Stimulated activated CD8-positive, alpha-beta memory T cell treated with anti-CD3 and anti-CD28 coated beads, Interleukin-4, amount 100 ng/mL, for 4 hours (primary cell): ENCODE measurements at places on chromosomes 11 and 22.

GRCh38 chr11:132174362-132175255, 804.2 kb downstream of the NTM start:
- DNase-seq, result no peak

GRCh38 chr11:116420770-116421528, 351.8 kb downstream of the BUD13 start:
- no peak for DNase-seq

- DNase-seq, result no peak
Measured at GRCh38 chr22:25645964-25646363, 81.5 kb downstream of the GRK3 start.

DNA sequence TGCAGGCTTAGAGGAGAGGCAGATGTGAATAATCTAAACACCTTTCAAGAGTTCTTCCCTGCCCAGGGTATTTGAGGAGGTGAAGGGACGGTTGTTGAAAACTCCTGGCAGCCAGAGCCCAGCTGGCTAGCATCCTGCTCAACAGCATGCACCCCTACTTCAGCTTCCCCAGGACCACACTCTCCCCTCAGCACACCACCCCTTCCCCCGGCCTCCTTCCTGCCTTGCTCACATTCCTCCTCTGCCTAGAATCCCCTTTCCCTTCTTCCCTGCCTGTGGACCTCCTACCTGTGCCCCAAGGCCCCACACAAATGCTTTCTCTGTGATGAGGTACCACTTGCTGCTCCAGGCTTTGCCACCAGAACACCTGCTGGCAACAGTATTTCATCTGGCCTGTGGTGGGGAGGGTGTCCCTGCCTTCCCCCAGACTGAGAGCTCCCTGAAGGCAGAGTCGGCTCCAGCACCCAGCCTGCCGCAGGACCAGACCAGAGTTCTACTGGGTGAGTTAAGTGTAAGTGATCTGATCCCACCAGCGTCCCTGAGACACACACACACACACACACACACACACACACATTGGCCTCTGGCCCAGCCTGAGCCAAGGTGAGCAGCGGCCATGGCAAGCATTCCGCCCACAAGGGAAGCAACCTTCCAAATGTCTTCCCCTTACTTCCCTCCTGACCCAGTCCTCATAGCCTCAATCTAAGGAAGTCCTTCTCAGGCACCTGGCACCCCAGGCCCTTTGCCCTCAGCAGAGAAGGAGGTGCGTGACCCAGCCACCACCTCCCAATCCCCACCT, 79.5 kb downstream of the PDE2A start:
- DNase-seq, result no peak

DNA sequence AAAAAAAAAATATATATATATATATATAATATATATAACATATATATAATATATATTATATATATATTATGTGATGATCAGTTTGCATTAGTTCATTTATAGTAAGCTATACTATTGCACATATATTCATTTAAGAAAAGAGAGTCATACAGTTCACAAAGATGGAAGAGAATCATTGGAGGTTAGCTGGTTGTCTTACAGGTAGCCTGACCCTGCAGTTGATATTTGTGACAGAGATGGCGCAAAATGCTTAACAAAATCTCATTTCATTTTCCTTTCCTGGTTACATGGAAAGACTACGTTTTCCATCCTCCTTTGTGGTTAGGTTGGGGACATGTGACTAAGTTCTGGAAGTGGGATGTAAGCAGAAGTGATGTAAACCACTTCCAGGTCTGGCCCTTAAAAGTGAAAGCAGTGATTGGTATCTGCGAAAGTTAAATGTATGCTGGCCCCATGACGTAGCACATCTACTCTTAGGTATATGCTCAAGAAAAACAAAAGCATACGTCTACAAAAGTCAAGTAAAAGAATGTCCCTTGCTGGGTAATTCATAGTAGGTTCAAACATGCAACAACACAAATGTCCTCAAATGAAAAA, 7.2 kb upstream of the TMEM135 start:
- no peak for DNase-seq

GRCh38 chr11:86068138-86068871, 579 bp downstream of the PICALM start:
- DNase-seq, result no peak

GRCh38 chr22:49961005-49961600, 531 bp downstream of the PIM3 start:
- DNase-seq, result no peak

GRCh38 chr11:108931168-108931567, 266.3 kb downstream of the DDX10 start:
- DNase-seq, result no peak

DNA sequence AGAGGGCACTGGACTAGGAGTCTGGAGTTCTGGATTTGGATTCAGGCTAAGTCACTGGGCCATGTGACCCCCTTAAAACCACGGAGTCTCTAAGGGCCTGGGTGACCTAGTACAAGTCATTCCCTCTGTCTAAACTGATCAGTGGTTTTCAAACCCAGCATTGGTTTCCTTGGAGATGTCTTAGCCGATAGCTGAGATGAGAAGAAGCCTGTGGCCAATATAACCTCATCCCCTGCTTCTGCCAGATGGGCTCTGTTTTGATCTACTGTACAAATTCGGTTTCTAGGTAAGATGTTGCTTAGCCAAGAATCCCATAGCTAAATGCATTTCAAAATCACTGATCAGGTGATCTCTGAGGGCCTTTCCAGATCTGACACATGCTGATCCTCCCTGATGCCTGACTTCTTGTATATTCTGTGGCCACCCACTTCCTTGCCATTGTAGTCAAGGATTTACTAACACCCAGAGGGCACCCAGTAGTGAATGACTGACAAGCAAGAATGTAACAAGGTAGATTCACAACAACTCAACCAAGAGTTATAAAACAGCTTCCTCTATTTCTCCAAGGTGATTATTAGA, 53.1 kb downstream of the GALNT18 start:
- no peak for DNase-seq

DNA sequence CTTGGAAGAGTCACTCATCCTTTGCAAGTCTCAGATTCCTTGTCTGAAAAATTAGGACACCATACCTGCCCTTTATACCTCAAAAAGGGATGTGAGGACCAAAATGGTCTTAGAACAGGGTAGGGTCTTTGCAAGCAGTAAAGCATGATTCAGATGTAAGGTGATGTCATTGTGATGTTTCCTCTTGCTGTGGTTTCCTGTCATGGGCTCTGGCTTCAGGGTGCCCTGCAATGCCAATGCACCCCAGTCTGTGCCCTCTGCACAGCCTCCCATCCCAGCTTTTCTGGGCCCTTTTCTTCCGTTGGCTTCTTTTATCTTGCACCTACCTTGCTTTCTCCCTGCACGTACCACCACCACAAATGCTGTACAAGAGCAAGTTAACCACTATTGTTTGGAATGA, 87.8 kb upstream of the NNMT start:
- no peak for DNase-seq

GRCh38 chr22:50129121-50129736, 39.4 kb downstream of the MOV10L1 start:
- no peak for DNase-seq

DNA sequence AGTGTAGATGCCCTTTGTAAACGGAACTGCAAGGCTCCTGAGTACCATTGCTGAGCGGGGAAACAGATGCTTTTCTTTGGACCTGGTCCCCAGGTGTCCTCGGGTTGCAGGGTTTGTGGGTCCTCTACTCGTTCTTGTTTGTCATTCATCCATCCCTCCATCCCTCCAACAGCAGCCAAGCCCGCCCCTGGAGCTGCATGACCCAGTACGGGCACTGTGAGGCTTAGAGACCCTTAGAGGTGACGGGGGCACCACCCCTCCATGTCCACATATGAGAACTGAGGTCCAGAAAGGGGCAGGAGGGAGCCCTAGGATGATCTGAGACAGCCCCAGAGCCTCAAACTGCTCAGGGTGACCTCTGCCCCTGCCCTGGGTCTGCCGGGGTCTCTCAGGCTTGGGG, 45.4 kb downstream of the WNT11 start:
- no peak for DNase-seq

- no peak for DNase-seq
Measured at GRCh38 chr11:119509969-119510401, 87.0 kb upstream of the THY1 start.

GRCh38 chr22:24247011-24247507, 2.2 kb upstream of the GGT5 start:
- DNase-seq, result no peak

DNA sequence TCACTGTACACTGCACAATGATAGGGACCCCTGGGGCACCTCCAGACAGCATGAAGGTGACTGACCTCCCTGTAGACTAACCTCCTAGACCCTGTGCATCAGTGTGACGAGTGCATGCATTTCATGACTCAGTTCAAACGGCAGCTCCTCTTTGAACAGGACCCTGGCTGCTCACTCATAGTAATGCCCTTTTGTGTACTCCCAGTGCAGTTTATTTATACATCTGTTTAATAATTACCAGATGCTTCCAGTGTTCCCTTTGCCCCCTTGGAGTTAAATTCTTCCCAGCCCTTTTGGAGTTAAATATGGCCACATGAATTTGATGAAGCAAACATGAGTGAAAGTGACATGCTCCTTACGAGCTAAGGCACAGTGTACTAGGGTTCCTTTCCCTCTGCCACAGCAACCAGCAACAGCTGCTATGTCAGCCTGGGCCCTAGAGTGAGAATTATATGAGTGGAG, 72.4 kb downstream of the PANX1 start:
- DNase-seq, result no peak

DNA sequence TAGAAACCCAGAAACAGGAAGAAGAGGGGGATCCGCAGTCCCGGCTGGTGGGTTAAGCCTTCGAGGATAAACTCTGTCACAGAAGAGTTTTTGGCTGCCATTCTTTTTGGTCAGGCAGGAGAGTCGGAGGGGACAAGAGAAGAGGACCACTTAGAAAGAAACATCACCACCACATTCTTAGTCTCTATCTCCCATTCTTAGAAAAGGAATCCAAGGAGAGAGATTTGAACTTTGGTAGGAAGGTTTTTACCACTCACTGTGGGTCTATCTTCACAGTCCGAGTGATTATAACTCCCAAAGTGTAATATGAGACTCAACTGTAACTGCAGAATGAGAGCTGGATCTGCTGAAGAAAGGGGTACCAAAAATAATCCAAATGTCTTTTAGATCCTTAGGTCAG, at the start of gene OR8B12:
Gene OR8B12, minus strand, starts transcription at position 101 of the 400 bp plus-strand sequence. Its CDS starts 0 bp downstream, at position 101.
- DNase-seq, result no peak

DNA sequence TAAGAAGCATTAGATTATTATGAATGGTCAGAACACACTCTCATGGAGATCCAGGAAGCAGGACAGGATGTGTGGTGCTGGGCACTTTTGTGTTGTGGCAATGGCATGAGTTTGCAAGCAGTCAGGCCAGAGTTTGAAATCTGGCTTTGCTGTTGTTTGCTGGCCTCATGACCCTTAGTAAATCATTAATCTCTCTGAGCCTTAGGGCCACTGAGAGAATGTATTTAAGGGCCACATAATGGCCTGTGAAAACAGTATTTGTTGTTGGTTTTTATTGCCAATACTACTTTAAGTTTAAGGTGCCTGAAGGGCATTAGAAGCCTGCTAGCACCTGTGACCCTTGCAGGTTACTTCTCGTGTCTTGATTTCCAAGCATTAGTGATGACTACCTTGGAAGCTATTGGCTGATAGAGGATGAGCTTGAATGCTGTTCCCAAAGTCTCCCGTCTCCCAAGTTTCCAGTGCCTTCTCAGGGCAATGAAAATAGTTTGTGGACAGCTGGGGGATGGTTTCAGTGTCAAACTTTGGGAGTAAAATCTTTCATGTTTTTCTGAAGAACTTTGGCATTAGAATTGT, 24.6 kb downstream of the STIM1 start:
- DNase-seq, result no peak

- DNase-seq, result no peak
Measured at GRCh38 chr11:100895449-100895848, 208.4 kb downstream of the ARHGAP42 start.

DNA sequence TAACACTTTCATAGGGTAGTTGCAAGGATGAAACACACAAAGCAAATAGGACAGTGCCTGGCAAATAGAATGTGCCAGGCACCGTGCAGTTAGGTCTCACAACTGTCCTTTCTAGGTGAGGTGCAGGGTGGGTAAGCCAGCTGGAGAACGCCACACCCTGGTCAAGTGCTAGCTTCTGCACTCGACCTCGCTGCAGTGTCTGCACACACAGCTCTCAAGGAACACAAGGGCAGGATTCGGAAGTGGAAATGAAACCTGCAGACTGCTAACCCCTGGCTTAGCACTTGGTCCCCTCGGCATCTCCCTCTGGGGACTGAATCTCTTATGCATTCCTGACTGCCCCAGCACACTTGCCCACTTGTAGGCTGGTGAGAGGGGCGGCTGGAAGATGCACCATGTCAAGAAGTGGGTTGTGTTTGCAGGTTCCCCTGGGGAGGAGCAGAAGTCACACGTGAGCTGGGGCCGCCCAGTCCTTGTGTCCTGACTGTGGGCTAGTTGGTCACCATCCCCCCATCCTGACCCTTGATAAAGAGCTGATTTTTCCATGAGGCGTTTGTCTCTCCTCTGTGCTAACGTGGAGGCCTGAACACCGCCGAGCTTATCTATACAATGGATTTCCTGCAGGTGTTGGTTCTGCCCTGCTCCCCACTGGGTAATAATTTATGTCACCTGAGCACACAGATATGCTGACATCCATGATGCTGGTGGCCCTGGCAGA, 89.0 kb downstream of the MICAL2 start:
- no peak for DNase-seq

DNA sequence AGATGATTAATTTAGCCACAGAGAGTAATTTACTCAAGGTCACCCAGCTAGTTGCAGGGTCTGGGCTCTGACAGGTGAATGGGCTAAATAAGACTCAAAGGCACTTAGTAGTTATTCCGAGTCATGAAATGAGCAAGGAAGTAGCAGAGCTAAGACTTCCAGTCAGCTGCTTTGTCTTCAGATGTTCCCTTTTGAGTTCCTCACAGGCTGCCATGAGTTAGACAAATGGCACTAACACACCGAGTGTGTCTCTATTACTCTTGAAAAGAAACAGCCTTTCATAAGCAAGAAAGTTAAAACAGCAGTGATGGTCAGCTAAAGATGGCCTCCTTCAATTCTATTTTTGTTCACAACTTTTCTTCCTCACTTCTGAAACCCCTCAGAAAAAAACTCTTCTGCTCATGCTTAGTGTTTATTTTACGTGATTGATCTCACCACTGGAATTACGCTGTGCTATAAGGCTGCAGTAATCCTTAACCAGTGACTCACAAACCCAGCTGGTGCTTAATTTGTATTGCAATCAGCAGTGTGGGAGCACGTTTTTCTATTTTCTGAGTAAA, 389.1 kb downstream of the AASDHPPT start:
- no peak for DNase-seq

- DNase-seq, result no peak
Measured at GRCh38 chr11:62680825-62681240, 2.0 kb upstream of the UBXN1 start.

- DNase-seq, result no peak
Measured at GRCh38 chr22:28105988-28106387, 186.9 kb upstream of the PITPNB start.

GRCh38 chr11:33701302-33702230, 940 bp upstream of the C11orf91 start:
- DNase-seq, result no peak

DNA sequence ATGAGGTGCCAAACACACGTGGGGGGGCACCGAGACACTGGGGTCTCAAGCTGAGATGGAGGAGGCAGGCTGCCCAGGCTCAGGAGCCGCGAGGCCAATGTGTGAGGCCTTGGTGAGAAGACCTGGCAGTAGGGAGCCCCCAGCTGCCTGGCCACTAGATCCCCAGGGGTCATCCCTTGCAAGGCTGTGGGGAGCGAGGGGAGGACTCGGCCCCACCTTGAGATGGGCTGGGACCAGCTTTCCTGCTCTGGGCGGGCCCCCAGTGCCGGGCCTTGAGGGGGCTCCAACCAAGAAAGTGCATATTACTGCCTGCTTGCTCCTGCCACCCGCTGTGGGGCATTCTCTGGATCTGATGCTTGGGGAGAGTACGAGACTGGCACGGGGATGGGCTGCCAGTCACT, 107.0 kb downstream of the CTTN start:
- DNase-seq, result no peak
